Peyer's patch (tissue), 4 donors: ENCODE measurements at places on chromosomes 5 and 9. TPM values are rescaled to one million over a fixed set of nuclear protein-coding genes. Genes with fewer than 3 reads are reported as not detected.

SCGB3A2 gene
- total RNA-seq, result not detected

PIP5KL1 gene
- 2.5 TPM for total RNA-seq

DNA sequence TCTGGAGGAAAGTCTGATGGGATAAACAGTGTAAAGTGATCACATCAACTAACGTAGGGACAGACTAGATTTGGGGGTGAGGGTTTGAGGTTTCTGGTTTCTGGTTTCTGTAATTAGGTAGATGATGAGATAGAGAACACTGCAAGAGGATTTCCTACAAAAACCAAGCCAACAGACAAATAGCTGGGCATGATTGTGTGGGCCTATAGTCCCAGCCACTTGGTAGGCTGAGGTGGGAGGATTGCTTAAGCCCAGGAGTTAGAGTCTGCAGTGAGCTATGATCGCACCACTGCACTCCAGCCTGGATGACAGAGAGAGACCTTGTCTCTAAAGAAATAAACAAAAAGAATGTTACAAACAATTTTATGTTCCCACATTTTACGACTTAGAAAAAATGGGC, 34.4 kb upstream of the RNU6ATAC start:
- no peaks in the 10 kb centered on the region for H3K4me1 ChIP-seq
- no peak for DNase-seq
- no peaks in the 10 kb centered on the region for H3K27me3 ChIP-seq
- no peak overlapping the region for H3K4me3 ChIP-seq
- H3K36me3 ChIP-seq, result no peaks in the 10 kb centered on the region

- DNase-seq, result no peak
- H3K27ac ChIP-seq, result no peak overlapping the region
- no peaks in the 10 kb centered on the region for H3K36me3 ChIP-seq
- H3K4me3 ChIP-seq, result no peak overlapping the region
- H3K27me3 ChIP-seq, result no peaks in the 10 kb centered on the region
Observed at GRCh38 chr9:9881692-9882091, 731.1 kb downstream of the PTPRD start.

- H3K4me3 ChIP-seq, result no peak overlapping the region
- no peaks in the 10 kb centered on the region for H3K36me3 ChIP-seq
- no peaks in the 10 kb centered on the region for H3K27me3 ChIP-seq
- no peak for DNase-seq
- no peaks in the 10 kb centered on the region for H3K4me1 ChIP-seq
Observed at GRCh38 chr9:97904725-97905124, 17.6 kb downstream of the TRMO start.

GRCh38 chr9:20428976-20429375, 193.3 kb downstream of the MLLT3 start:
- DNase-seq, result no peak
- no peak overlapping the region for H3K4me3 ChIP-seq
- no peak overlapping the region for H3K27ac ChIP-seq
- H3K4me1 ChIP-seq, result no peaks in the 10 kb centered on the region

DNA sequence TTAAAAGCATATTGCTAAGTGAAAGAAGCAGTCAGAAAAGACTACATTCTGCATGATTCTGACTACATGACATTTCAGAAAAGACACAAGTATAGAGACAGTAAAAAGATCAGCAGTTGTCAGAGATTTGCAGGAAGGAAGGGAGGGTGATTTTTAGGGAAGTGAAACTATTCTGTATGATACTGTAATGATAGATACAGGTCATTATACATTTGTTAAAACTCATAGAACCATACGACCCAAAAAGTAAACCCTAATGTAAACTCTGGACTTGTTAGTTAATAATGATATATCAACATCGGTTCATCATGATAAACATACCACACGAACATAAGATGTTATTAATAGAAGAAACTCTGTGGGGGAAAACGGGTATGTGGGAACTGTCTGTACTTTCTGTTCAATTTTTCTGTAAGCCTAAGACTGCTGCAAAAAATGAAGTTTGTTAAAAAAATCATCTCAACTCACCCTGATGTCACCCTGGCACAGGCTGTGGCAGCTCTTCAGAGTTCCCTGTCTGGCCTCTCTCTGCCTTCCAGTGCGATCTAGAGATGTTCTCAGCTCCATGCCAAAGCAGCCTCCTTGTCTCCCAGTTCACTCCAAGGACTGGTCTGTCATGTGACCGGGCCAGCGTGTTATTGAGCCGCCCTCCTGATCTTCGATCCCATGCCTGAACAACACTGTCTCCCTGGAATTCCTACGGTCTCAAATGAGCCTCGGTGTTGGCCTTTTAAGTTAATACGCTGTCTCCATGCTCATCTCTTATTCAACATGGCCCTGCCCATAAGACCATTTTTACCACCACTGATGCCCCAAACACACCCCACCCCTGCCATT, 35.4 kb downstream of the PRLR start:
- no peaks in the 10 kb centered on the region for H3K4me1 ChIP-seq
- no peaks in the 10 kb centered on the region for H3K27me3 ChIP-seq
- H3K27ac ChIP-seq, result peak overlapping the region; percentile 56
- H3K4me3 ChIP-seq, result peak overlapping the region; percentile 60
- DNase-seq, result peak; percentile 80
- H3K36me3 ChIP-seq, result no peaks in the 10 kb centered on the region

EGR1 gene
- total RNA-seq, result 5.6 TPM

DNA sequence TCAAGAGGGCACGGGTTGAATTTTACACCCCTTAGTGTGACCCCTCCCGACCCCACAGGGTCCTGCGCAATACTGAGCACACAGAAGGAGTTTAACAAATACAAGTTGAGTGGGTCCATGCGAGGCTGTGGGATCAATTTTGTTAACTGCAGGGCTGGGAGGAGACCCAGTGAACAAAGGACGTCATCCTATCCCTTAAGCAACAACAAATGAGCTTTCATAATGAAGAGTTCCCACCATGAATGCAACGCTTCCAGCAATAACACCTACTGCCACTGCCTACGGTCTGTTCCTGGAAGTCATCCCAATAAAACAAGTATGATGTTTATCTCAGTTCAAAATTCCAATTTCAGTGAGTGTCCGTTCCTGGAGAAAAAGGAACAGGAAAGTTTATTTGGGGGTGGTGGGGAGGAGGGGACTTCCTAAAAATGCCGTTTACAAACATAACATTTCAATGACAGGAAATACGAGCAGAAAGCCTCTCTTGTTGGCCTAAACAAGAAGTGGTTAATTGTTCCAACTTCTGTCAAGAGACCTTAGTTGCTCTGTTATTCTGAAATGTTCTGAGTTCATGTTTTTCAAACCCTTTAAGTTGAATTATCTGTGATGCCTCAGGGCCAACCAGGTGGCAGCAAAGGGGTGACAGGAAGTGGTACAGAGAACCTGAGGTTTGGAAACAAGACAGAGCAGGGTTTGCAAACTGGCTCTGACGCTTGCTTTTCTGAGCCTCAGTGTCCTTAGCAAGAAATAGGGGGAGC, 65.8 kb upstream of the PLPP6 start:
- no peak overlapping the region for H3K27ac ChIP-seq
- DNase-seq, result peak; percentile 72
- H3K4me1 ChIP-seq, result no peaks in the 10 kb centered on the region
- no peaks in the 10 kb centered on the region for H3K36me3 ChIP-seq

GRCh38 chr5:170641589-170642031, 137.8 kb downstream of the KCNIP1 start:
- no peak for DNase-seq
- no peaks in the 10 kb centered on the region for H3K27me3 ChIP-seq

DNA sequence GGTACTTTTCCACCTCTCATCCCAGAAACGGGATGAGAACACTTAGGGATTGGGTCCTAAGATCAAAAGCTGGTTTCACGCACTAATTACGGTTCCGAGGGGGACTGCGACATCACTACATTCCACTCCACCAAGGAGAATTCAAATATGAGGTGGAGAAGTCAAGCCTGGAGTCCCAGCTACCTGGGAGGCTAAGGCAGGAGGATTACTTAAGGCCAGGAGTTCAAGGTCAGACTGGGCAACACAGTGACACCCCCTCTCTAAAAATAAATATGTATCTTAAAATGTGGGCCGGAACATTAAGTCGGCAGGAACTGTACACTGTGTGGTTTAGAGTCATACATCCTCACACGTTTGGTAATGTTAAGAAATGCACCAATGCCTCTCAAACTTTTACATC, 1.6 kb downstream of the GOLGA2 start:
- H3K27me3 ChIP-seq, result no peaks in the 10 kb centered on the region
- no peak overlapping the region for H3K4me3 ChIP-seq
- H3K4me1 ChIP-seq, result peaks cover 5% of the 10 kb centered on the region
- no peak for DNase-seq

DNA sequence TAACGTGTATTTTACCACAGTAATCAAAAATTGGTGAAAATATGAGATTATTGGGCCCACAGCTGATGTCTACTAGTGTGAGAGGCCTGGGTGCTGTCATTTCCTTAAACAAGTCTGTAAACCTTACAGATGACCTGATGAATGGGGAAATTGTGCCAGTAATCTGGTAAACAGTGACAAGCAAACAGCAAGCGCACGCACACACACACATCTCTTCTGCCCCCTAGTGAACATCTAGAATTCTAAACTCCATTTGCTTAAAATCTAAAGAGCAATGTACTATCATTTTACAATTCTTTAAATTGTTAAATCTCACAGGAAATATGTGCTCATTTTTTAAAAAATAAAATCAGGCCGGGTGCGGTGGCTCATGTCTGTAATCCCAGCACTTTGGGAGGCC, 7.5 kb upstream of the RAPGEF1 start:
- no peak overlapping the region for H3K4me3 ChIP-seq
- peaks cover 7% of the 10 kb centered on the region for H3K4me1 ChIP-seq
- H3K27ac ChIP-seq, result no peak overlapping the region
- DNase-seq, result peak; percentile 67

GRCh38 chr9:87071473-87071872, 124.2 kb upstream of the GAS1 start:
- no peaks in the 10 kb centered on the region for H3K27me3 ChIP-seq
- H3K27ac ChIP-seq, result no peak overlapping the region
- no peak overlapping the region for H3K4me3 ChIP-seq
- H3K4me1 ChIP-seq, result no peaks in the 10 kb centered on the region

- H3K4me3 ChIP-seq, result no peak overlapping the region
- no peaks in the 10 kb centered on the region for H3K36me3 ChIP-seq
- no peak for DNase-seq
- H3K27ac ChIP-seq, result no peak overlapping the region
- H3K4me1 ChIP-seq, result no peaks in the 10 kb centered on the region
- H3K27me3 ChIP-seq, result no peaks in the 10 kb centered on the region
Observed at GRCh38 chr5:169549453-169550100, 34.0 kb upstream of the SPDL1 start.

DNA sequence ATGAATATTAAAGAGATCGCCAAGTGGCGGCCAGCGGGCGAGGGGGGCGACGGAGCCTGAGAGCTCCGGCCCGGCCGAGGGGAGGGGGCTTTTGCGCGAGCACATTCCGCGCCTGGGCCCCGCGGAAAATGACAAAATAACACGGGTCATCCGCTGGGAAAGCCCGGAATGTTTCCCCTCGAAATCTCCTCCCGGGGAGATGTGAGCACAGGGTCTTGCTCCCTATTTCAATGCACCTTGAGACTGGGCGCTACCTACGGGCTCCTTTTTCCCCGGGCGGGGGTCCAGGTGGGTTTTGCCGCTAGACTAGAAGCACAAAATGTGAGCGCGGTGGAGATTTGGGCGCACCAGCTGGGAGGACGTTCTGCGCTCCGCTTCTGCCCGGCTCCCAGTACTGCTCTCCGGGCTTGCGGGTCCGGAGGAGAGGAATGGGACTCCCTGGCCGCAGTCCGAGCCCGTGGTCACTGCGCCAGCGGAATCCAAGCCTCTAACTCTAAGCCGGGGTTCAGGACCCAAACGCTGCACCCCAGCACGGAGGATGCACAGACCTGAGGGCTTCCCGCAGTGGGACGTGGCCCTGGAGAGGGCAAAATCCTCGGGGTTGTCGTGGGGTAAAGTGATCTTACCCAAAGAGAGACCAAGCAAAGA, 2.8 kb upstream of the PRDM12 start:
- no peaks in the 10 kb centered on the region for H3K4me1 ChIP-seq
- H3K36me3 ChIP-seq, result no peaks in the 10 kb centered on the region
- H3K27ac ChIP-seq, result no peak overlapping the region
- DNase-seq, result no peak

GRCh38 chr5:107425541-107426031, 245.2 kb downstream of the EFNA5 start:
- no peaks in the 10 kb centered on the region for H3K27me3 ChIP-seq
- H3K4me3 ChIP-seq, result no peak overlapping the region
- H3K27ac ChIP-seq, result no peak overlapping the region
- no peaks in the 10 kb centered on the region for H3K4me1 ChIP-seq
- DNase-seq, result no peak

DNA sequence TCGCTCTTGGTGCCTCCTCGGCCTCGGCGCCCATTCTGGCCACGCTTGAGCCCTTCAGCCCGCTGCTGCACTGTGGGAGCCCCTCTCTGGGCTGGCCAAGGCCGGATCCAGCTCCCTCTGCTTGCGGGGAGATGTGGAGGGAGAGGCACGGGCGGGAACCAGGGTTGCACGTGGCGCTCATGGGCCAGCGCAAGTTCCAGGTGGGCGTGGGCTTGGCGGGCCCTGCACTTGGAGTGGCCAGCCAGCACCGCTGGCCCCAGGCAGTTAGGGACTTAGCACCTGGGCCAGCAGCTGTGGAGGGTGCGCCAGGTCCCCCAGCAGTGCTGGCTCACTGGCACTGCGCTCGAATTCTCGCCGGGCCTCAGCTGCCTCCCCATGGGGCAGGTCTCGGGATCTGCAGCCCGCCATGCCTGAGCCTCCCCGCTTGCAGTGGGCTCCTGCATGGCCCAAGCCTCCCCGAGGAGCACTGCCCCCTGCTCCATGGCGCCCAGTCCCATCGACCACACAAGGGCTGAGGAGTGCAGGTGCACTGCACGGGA, 106.4 kb downstream of the SMC2 start:
- no peaks in the 10 kb centered on the region for H3K4me1 ChIP-seq
- no peak overlapping the region for H3K27ac ChIP-seq

DNA sequence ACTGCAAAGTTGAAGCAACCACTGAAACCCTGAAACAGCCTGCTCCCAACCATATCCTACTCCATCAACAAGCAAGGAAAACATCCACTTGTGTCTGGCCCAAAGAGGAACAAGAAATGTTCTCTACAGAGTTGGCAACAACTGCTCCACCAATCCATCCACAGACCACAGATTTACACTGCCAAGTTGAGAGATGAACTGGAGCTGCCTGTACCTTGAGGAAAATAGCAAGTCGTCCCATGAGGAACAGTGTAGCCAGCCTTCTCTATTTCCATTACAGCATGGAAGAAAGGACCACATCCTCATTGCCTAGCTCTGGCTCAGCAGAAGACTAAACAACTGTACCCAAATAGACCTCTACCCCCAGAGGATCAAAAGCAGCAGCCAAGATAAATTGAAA, 60.4 kb downstream of the DEPDC1B start:
- no peak overlapping the region for H3K27ac ChIP-seq
- DNase-seq, result no peak
- no peaks in the 10 kb centered on the region for H3K4me1 ChIP-seq
- no peaks in the 10 kb centered on the region for H3K36me3 ChIP-seq
- no peak overlapping the region for H3K4me3 ChIP-seq

- H3K27me3 ChIP-seq, result no peaks in the 10 kb centered on the region
- no peaks in the 10 kb centered on the region for H3K4me1 ChIP-seq
- no peak overlapping the region for H3K4me3 ChIP-seq
Observed at GRCh38 chr5:173859408-173860159, 28.6 kb upstream of the CPEB4 start.
